Omental fat pad (tissue), 4 donors: ENCODE measurements at places on chromosomes 3 and 15. TPM values are rescaled to one million over a fixed set of nuclear protein-coding genes. Genes with fewer than 3 reads are reported as not detected.

CISH gene
- 20.7 TPM for total RNA-seq

CHL1 gene
- 36.7 TPM for total RNA-seq

DLEC1 gene
- total RNA-seq: 1.4 TPM

PP2D1 gene
- total RNA-seq: not detected

NUP210 gene
- total RNA-seq: 3.2 TPM

TRIM69 gene
- total RNA-seq: 11.9 TPM

EDEM1 gene
- 32.7 TPM for total RNA-seq
